Neural progenitor cell (in vitro differentiated cells): ENCODE measurements at places on chromosomes 1 and 21. TPM values are rescaled to one million over a fixed set of nuclear protein-coding genes. Genes with fewer than 3 reads are reported as not detected.

DNA sequence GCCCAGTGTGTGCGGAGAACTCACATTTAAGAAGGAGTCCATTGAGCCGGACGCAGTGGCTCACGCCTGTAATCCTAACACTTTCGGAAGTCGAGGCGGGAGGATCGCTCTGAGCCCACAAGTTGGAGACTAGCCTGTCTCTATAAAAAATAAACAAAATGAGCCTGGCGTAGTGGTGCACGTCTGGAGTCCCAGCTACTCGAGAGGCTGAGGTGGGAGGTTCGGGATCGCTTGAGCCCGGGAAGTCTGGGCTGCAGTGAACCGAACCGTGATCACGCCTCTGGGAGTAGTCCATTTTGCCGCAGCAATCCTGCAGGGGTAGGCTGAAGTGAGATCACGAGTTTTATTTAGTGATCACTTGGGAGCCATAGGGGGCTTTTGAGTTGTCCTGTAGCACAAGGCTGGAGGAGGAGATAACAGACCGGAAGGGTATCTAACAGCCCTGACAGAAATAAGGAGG lies 497 bp upstream of the FUCA1 start:
- no peak for DNase-seq
- H3K27me3 ChIP-seq: peaks cover 45% of the 10 kb centered on the region
- H3K27ac ChIP-seq: no peak overlapping the region
- H3K36me3 ChIP-seq: no peaks in the 10 kb centered on the region

GRCh38 chr1:206010060-206010459 lies 6.9 kb upstream of the RAB7B start:
- H3K27me3 ChIP-seq: no peaks in the 10 kb centered on the region
- no peak for DNase-seq
- no peak overlapping the region for H3K4me3 ChIP-seq
- no peaks in the 10 kb centered on the region for H3K36me3 ChIP-seq
- H3K4me1 ChIP-seq: no peaks in the 10 kb centered on the region

GRCh38 chr1:192831706-192832355 lies 23.0 kb downstream of the RGS2 start:
- DNase-seq: no peak
- no peak overlapping the region for H3K27ac ChIP-seq
- no peaks in the 10 kb centered on the region for H3K4me1 ChIP-seq
- no peak overlapping the region for H3K4me3 ChIP-seq
- H3K27me3 ChIP-seq: no peaks in the 10 kb centered on the region
- H3K36me3 ChIP-seq: no peaks in the 10 kb centered on the region

GRCh38 chr1:243433737-243434370 lies 178.0 kb downstream of the SDCCAG8 start:
- H3K27ac ChIP-seq: no peak overlapping the region
- no peaks in the 10 kb centered on the region for H3K4me1 ChIP-seq
- no peak overlapping the region for H3K4me3 ChIP-seq
- H3K36me3 ChIP-seq: no peaks in the 10 kb centered on the region
- no peaks in the 10 kb centered on the region for H3K27me3 ChIP-seq

GRCh38 chr1:42776502-42776901 lies 8.3 kb upstream of the TMEM269 start:
- no peaks in the 10 kb centered on the region for H3K36me3 ChIP-seq
- DNase-seq: no peak
- H3K4me3 ChIP-seq: no peak overlapping the region
- no peak overlapping the region for H3K27ac ChIP-seq

The CSF3R gene
- 0.56 TPM in 1 of 2 replicates, not detected in the other for total RNA-seq

The ETV3L gene
- 0.25 TPM in 1 of 2 replicates, not detected in the other for total RNA-seq

The SEMA4A gene
- 0.69 and 1.8 TPM in 2 replicates for total RNA-seq

DNA sequence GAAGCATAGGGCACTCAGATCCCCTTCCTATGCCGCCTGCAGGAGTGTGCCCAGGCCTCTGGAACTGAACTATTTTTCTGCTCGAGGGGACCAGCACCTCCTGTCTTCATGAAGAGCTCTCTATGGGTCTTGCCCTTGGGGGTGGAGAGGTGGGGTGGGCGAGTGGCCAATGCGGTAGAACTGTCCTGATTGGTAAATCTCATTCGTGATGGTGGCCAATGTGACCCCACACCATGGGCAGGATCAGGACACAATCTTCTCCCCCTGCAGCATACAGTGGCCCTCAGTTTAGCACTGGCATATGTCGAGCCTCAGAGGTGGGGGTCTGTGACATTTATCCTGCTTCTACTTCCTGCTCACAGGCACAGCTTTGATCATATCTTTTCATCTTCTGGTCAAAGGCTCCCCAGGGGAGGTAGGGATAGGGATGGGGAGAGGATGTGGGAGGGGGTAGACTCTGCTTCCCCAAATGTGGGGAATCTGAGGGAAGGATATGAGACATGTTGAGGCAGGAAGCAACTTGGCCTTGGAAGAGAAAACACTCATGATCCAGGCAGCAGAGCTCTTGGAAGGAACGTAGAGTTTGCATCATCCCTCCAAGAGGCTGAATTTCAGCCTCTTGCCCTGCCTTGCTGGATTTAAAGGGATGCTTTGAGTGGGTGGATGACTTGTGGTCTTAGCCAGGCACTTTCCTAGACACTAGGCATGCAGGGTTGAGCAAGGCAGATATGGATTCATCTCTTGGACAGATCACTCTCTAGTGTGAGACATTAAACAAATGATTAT lies 81.8 kb downstream of the LAMC2 start:
- no peaks in the 10 kb centered on the region for H3K36me3 ChIP-seq
- no peak for DNase-seq

The YARS1 gene
- 38.2 and 61.5 TPM in 2 replicates for total RNA-seq

DNA sequence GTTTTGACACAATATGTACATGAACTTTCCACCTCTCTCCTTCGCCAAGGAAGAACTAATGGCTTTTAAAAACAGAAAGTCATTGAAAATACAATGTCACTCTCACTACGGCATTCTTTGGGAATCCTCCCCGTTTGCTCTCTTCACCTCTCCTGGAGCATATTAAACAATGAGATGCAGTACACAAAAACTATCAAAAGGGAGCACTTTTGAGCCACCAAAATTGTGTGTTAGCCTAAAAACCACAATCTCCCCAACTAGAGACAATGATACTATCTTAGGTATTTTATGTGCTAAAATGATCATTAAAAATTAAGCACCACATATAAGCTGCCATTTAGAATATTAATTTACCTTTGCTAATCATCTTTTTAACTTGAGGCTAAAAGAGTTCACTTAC lies 425.5 kb downstream of the KCTD3 start:
- no peak overlapping the region for H3K4me3 ChIP-seq
- H3K36me3 ChIP-seq: no peaks in the 10 kb centered on the region
- no peak overlapping the region for H3K27ac ChIP-seq
- no peaks in the 10 kb centered on the region for H3K4me1 ChIP-seq

DNA sequence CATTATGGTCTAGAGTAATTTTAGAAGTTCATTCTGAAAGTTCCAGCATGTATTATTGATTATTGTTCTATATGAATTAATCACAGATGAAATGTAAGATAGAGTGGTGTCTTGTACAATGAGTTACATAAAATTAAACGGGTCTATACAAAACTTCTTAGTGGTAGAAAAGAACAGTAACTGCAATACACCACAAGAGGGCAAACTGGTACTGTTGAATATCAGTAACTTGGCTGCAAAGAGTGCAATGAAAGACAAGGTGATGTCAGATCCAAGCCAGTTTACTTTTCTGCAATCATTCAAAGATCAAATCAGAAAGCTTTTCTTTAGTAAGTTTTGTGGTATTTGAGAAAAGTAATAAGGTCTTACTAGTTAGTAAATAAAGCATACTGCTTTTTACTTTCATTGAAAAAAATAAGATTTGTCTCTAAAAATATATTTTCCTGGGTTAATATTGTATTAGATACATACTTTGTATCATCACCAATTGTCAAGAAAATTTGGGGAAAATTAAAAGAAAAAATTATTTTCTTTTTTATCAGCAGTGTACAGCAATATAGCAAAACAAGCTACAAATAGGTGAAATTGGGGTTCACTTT lies 66.4 kb upstream of the BTG3 start:
- H3K27me3 ChIP-seq: no peaks in the 10 kb centered on the region
- peak; percentile 69 for DNase-seq
- H3K27ac ChIP-seq: no peak overlapping the region
- peaks cover 13% of the 10 kb centered on the region for H3K4me1 ChIP-seq
- H3K4me3 ChIP-seq: no peak overlapping the region
